ENCODE measurements at places on chromosomes 16 and 17.

- DNase-seq: no peak
Observed at GRCh38 chr16:2738615-2739014, 13.8 kb upstream of the SRRM2 start.

GRCh38 chr17:50146927-50147665, 3.4 kb downstream of the PPP1R9B start:
- DNase-seq: no peak

- DNase-seq: no peak
Observed at GRCh38 chr17:77725846-77726245, 232.7 kb upstream of the TNRC6C start.

DNA sequence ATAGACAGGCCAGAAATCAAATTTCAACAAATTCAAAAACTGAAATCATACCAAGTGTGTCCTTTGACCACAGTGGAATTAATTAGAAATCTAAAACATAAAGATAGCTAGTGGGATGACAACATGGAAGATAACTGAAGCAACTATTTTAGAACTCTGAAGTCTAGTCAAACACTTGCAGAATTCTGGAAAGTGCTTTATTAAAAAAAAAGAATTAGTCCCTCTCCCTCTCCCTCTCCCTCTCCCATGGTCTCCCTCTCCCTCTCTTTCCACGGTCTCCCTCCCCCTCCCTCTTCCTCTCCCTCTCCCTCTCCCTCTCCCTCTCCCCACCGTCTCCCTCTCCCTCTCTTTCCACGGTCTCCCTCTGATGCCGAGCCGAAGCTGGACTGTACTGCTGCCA, 6.7 kb upstream of the OR4D1 start:
- no peak for DNase-seq

GRCh38 chr16:88440111-88440510, 13.0 kb upstream of the ZFPM1 start:
- no peak for DNase-seq

GRCh38 chr16:69241926-69242325, 55.0 kb downstream of the SNTB2 start:
- DNase-seq: no peak

- no peak for DNase-seq
Observed at GRCh38 chr17:74865504-74866197, 6.0 kb upstream of the GRIN2C start.

DNA sequence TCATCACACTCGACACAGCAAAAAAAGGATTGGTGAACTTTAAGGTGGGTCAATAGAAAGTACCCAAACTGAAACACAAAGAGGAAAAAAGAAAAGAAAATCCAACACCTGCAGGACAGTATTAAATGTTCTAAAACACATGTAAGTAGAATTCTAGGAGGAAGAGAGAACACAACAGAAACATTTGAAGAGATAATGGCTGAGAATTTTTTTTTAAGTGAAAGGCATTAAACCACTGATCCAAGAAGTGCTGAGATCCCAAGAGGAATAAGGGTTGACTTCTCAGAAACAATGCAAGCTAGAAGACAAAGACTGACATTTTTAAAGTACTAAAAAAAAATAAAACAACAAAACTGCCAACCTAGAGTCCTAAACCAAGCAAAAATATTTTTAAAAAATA, 31.6 kb downstream of the VPS53 start:
- DNase-seq: no peak

- DNase-seq: no peak
Observed at GRCh38 chr16:54631782-54632181, 298.9 kb upstream of the IRX5 start.

GRCh38 chr16:27439271-27440018, 37.5 kb downstream of the IL21R start:
- DNase-seq: no peak

DNA sequence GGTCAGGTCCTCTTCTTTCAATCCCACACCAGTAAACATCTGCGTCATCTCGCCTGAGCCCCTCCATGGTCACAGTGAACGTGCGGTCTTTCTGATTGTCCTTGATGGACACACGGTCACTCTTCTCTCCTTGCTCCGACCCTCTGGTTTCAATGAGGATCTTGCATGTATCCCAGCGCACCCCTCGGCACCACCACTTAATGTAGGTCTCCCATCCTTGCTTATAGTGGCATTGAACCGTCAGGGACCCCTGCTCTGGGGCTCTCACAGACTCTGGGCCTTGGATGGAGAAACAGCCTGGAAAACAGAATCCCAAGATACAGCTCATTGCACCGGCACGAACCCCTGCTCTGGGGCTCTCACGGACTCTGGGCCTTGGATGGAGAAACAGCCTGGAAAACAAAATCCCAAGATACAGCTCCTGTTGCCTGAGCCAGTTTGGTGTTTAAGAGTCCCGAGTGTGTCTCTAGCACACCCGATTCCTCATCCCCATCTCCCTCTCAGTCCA, 5.4 kb downstream of the CD300LB start:
- DNase-seq: no peak

GRCh38 chr16:53898993-53899392, 195.0 kb downstream of the FTO start:
- DNase-seq: no peak

GRCh38 chr17:6195123-6195522, 124.9 kb downstream of the WSCD1 start:
- no peak for DNase-seq

DNA sequence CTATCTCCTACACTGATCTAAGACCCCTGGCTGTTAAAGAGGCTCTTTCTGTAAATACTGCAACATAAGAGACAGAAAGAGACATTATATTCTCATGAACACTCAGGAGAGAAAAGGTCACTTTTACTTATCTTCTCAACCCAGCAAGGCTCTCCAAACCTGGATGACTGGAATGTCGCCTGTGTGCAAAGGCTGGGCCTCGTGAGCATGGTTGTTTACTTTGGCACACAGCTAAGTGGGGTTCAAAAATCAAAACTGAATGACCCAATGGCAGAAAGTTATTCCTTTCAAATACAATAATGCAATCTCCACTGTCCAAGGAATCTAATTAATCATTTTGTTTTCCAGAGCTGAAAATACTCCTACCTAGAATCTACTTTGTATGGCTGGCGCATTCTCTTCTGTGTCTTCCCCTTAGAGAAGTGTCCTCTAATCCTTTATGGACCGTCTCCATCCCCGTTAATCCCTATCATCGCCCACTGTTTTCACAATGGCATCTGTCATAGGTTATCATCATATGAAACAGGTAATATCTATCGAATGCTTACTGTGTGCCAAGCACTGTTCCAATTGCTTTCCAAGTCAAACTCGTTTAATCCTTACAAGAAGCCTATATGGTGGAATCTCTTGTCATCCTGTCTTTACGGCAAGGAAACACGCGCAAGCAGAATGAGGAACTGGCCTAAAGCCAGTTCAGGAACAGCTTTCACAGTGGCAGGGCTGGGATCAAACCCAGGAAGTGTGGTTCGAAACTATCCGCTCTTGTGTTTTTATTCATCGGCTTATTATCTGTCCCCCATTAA, 1.3 kb downstream of the SLX4 start:
- DNase-seq: no peak

GRCh38 chr16:53433930-53434376, 318 bp upstream of the RBL2 start:
- DNase-seq: no peak

DNA sequence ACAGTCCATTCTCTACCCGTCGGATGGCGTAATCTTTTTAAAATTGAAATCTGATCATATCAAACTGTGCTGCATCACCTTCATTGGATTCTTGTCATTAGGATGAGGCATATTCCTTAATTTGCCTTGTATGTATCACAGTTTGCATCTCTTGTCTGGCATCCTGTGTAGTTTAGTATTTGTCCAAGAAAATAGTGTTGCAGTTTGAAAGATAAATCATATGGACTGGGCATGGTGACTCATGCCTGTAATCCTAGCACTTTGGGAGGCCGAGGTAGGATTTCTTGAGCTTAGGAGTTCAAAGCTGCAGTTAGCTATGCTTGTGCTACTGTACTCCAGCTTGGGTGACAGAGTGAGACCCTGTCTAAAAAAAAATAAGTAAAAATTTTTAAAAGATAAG, 5.8 kb upstream of the RSL1D1 start:
- no peak for DNase-seq

DNA sequence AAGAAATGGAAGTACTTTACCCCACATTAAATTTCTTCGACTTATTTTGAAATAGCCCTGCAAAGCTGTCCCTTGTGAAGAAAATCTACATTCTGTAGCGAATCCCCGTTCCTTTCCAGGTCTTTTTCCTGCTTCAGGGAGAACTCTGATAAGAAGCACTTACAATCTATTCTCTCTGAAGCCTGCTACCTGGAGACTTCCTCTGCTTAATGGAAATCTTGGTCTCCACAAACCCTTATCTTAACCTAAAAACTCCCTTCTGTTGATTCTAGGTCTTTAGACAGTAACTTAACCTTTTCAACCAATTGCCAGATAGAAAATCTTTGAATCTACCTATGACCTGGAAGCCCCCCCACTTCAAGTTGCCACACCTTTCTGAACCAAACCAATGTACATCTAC, 1.6 kb upstream of the CYBC1 start:
- no peak for DNase-seq

- DNase-seq: no peak
Observed at GRCh38 chr17:75557075-75557851, 30.3 kb upstream of the MYO15B start.

- no peak for DNase-seq
Observed at GRCh38 chr16:88539652-88540345, 30.4 kb upstream of the ZC3H18 start.

DNA sequence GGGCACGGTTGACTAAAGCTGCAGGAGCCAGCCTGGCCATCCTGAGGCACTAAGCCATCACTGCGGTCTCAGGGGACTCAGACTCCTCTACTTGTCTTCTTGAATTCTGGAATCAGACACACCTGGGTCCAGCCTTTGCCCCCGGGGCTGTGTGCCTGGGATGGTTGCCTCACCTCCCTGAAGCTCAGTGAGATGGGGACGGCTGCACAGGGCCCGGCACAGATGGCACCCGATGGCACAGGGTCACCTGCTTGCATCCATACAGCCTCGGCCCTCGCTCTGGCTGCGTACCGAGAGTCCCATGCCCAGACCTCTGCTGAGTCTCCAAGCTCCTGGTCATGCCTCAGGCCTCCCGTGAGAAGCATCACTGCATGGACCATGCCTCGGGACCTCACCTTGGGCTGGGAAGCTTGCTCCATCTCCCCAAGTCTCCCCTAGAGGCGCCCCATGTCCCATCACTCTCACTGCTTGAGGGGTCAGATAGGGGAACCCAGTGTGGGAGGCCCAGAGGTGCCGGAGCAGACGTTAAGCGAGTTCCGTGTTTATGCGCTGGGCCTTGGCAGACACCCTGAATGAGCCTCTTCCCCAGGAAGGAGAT, 316.3 kb downstream of the SEC14L1 start:
- DNase-seq: no peak

DNA sequence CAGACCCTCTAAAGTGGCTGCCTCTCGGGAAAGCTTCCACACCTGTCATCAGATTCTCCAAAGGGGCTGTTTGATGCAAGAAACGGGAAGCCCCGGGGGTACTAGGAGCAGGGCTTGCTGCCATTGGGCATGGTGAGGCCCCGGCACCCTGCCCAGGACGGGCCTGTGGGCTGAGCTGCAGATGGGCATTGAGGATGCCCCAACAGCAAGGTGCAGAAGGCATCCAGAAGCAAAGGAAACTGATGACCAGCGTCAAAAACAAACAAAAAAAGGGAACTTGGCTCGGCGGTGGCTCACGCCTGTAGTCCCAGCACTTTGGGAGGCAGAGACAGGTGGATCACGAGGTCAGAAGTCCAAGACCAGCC, 1.5 kb upstream of the LIMD2 start:
- no peak for DNase-seq

GRCh38 chr16:2471653-2472487, 773 bp downstream of the NTN3 start:
- DNase-seq: no peak

DNA sequence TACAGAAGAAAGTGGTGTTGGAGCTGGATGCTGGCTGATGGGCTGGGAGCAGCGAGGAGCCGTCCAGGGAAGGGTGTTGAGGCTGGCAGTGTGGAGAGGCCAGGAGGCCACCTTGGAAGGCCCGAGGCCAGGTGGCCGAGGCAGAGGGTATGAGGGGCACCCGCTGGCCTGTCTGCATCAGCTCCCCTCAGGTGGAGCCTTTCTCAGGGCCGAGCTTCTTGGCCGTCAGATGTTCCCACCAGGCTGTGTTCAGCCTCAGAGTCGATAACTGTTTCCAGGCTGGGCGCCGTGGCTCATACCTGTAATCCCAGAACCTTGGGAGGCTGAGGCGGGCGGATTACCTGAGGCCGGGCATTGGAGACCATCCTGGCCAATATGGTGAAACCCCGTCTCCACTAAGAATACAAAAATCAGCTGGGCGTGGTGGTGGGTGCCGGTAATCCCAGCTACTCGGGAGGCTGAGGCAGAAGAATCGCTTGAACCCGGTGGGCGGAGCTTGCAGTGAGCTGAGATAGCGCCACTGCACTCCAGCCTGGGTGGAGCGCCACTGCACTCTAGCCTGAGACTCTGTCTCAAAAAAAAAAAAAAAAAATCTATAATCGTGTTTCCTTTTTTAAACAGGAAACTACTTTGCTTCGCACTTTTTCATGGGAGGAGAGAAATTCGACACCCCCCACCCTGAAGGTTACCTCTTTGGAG, 25.3 kb downstream of the MGRN1 start:
- no peak for DNase-seq

- no peak for DNase-seq
Observed at GRCh38 chr16:49340466-49340865, 33.1 kb upstream of the C16orf78 start.

GRCh38 chr16:30934827-30935557, 11.6 kb downstream of the FBXL19 start:
- DNase-seq: no peak

DNA sequence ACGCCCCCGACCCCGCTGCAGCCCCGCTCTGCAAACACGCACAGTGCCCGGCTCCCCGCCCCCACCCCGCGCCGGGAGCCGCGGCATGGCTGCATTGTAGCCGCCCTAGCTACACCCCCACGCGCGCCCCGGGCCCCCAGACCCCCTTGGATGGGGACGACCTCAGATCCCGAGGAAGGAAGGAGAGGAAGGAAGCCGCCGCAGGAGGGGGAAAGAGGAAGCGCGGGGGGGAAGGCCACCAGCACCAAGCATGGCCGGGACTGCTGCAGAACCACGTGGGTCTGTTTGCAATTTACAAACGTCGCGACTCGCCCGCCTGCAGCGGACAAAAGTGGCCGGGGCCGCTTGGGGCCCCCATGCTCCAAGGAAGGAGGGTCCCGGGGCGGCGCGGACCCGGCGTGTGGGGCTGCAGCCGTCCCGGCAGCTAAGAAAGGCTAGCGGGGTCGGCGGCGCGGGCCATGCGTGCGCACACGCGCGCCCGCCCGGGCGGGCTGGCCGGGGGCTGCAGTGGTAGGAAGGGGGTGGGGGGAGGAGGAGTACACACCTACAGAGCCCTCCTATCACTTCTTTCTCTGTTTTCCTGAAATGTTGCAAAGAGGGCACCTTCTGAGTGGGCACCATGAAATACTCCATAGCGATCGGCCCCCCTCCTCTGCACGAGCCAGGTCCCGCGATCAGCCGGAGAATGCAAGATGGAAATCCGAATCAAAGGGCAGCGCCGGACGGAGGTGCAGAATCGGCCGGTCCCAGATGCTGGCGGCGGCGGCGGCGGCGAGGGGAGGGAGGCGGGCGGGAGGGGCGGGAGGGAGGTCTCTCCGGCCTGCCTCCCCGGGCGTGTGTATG, 488 bp downstream of the TFAP4 start:
- no peak for DNase-seq

- DNase-seq: no peak
Observed at GRCh38 chr16:77585379-77586251, 136.7 kb upstream of the NUDT7 start.

Measured in CD4-positive, alpha-beta T cell treated with Interleukin-15 for 1 hour (primary cell).